SK-N-SH (cell line): ENCODE measurements at places on chromosomes 1 and 21. TPM values are rescaled to one million over a fixed set of nuclear protein-coding genes. Genes with fewer than 3 reads are reported as not detected.

A3GALT2 gene
- polyA plus RNA-seq: 0.07 TPM in 1 of 2 replicates, not detected in the other

DNA sequence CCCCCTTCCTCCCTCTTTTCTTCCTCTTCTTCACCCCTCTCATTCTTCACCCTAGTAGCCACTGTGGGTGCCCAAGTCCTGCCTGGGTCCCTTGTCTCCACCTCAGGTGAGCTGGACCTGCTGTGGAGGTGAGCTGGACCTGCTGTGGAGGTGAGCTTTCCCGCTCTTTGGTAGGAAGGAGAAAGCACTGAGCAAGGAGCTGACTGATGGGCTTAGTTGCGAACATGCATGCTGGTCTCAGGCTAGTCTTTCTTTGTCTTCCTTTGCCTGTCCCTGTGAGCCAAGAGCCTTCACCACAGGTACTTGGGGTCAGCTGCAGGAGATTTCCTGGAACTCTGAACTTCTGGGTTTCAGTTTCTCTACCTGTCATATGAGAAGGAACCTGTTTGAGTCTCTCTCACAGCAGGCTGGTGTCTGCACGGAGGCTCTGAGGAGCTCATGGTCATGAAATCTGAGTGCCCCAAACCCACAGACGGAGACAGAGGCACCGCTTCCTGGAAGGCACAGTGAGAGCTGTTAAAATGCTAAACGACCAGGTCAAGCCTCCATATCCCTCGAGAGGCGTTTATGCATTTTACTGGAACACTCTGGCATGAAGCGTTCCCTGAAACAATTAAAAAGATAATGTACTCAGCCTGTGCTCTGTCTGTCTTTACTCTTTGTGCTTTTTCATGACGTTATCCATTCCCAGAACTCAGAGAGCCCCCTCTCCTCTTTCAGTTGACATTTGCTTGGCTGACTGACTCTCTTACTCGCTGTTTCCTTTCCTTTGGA, 69.5 kb downstream of the RHOU start:
- DNase-seq: peak; percentile 53
- H3K4me1 ChIP-seq: no peaks in the 10 kb centered on the region
- peak overlapping the region; percentile 82 for H3K27ac ChIP-seq
- no peak overlapping the region for H3K4me3 ChIP-seq

DNA sequence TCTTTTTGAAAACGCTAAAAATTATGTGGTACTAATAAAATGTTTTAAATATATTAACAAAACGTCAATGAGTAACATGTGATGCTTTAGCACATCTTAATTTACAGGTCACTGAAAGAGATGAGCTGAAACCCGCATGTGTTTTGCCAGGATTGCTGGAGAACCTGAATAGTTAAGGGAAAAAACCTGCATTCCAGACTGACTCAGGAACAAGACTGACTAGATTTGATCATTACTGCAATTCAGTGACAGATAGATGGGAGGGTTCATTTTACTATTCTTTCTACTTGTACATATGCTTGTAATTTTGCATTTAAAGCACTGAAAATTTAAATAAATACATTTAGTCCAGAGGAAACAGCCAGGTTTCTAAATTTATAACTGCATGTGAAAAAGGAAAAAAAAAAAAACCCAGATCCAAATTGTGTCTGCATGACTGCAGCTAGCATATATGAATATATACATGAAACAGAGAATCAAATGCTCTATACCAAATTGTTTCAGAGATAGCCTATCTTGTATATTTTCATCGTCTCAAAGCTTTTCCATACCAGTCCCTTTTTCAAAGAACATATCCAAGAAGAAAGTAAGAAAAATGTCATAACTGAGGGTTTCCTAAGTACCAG, 71.7 kb downstream of the APP start:
- H3K36me3 ChIP-seq: peaks cover 7% of the 10 kb centered on the region
- H3K4me3 ChIP-seq: no peak overlapping the region
- no peak overlapping the region; the same call in 1 of the 2 replicates for H3K27ac ChIP-seq

SPRR2F gene
- polyA plus RNA-seq: not detected in 2 replicates

GRCh38 chr1:46413596-46413985, 19.5 kb downstream of the FAAH start:
- no peak overlapping the region for H3K4me3 ChIP-seq
- no peak overlapping the region for H3K27ac ChIP-seq
- H3K27me3 ChIP-seq: no peaks in the 10 kb centered on the region
- no peaks in the 10 kb centered on the region for H3K4me1 ChIP-seq
- DNase-seq: peak; percentile 57

- H3K27ac ChIP-seq: no peak overlapping the region
- peak; percentile 37 for DNase-seq
- H3K36me3 ChIP-seq: no peaks in the 10 kb centered on the region
- H3K27me3 ChIP-seq: peaks cover 62% of the 10 kb centered on the region
Measured at GRCh38 chr1:157194731-157195520, 56.7 kb upstream of the ETV3 start.

- no peak overlapping the region for H3K4me3 ChIP-seq
- DNase-seq: no peak
- H3K36me3 ChIP-seq: peaks cover 13% of the 10 kb centered on the region; the same call in 1 of the 2 replicates
- H3K4me1 ChIP-seq: peaks cover 32% of the 10 kb centered on the region; the same call in 1 of the 2 replicates
Measured at GRCh38 chr1:207869859-207870258, 41.1 kb downstream of the CD34 start.

GRCh38 chr1:229279242-229279641, 8.3 kb downstream of the RAB4A start:
- peaks cover 3% of the 10 kb centered on the region; the same call in 1 of the 2 replicates for H3K36me3 ChIP-seq
- no peaks in the 10 kb centered on the region for H3K27me3 ChIP-seq
- H3K4me3 ChIP-seq: no peak overlapping the region
- no peak overlapping the region for H3K27ac ChIP-seq

CCT8 gene
- polyA plus RNA-seq: 102 and 105 TPM in 2 replicates

GRCh38 chr1:159790237-159790917, 9.6 kb downstream of the DUSP23 start:
- peaks cover 10% of the 10 kb centered on the region; the same call in 1 of the 2 replicates for H3K27me3 ChIP-seq
- peak; percentile 52 for DNase-seq
- no peak overlapping the region for H3K27ac ChIP-seq
- H3K36me3 ChIP-seq: no peaks in the 10 kb centered on the region

DNA sequence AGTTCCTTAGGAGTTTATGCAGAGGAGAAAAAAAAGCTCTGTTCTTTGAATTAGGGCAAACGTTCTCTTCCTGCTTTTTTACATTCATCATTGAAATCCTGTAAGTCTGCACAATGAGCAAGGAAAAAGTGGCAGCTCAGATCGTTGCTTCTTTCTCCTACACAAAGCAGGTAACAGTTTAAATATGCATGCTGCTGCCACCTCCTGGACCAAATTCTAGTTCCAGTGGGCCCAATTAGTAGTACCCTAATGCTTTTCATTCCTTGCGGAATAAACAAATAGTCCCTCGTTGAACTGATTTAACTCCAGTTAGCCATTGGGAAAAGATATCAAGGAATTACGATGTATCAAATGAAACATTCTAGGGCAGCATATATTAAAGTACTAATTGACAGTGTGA, 20.1 kb downstream of the YTHDF2 start:
- no peak for DNase-seq
- peaks cover 26% of the 10 kb centered on the region for H3K36me3 ChIP-seq
- no peak overlapping the region for H3K27ac ChIP-seq
- no peaks in the 10 kb centered on the region for H3K27me3 ChIP-seq

DNA sequence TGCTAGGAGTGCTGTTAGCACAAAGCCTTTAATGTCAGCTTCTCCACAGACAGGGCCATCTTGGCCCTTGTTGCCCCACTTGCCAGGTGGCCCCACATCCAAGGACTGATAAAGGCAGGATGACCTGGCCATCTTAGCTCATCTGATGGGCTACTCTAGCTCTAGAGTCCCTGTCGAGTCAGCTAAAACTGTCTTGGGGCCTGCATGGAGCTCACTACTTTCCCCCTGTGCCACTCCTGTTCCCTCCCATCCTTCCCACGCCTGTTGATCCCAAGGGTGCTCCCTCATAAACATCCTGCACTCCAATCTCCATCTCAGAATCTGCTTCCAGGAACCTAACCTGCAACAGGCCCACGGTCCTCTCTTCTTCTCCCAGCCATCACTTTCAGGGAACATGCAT, 652 bp upstream of the GPX7 start:
- H3K4me1 ChIP-seq: peaks cover 23% of the 10 kb centered on the region; the same call in 1 of the 2 replicates
- peak overlapping the region; percentile 72; the same call in 1 of the 2 replicates for H3K27ac ChIP-seq
- peak; percentile 17 for DNase-seq
- no peak overlapping the region for H3K4me3 ChIP-seq
- no peaks in the 10 kb centered on the region for H3K27me3 ChIP-seq
- H3K36me3 ChIP-seq: no peaks in the 10 kb centered on the region

SARS1 gene
- polyA plus RNA-seq: 98.3 and 106 TPM in 2 replicates
